Dermis blood vessel endothelial cell (primary cell): ENCODE measurements at places on chromosomes 12 and 14. TPM values are rescaled to one million over a fixed set of nuclear protein-coding genes. Genes with fewer than 3 reads are reported as not detected.

The VDR gene
- under 0.01 and 0.47 TPM in 2 replicates for total RNA-seq

The KLHL33 gene
- total RNA-seq: 0.09 and 0.17 TPM in 2 replicates

The LRRC10 gene
- not detected in 2 replicates for total RNA-seq

The PEX5 gene
- 36.2 and 36.8 TPM in 2 replicates for total RNA-seq

The CMTM5 gene
- total RNA-seq: not detected in 2 replicates

The C1QL4 gene
- total RNA-seq: under 0.01 TPM in 1 of 2 replicates, not detected in the other

The NOC4L gene
- 12.1 and 18.3 TPM in 2 replicates for total RNA-seq

The TNFAIP2 gene
- 65.1 and 94.6 TPM in 2 replicates for total RNA-seq

The MGP gene
- 63.0 and 68.4 TPM in 2 replicates for total RNA-seq

The TMEM253 gene
- 0.19 TPM in 1 of 2 replicates, not detected in the other for total RNA-seq

The C12orf43 gene
- total RNA-seq: 11.1 and 22.2 TPM in 2 replicates

The CLEC2B gene
- total RNA-seq: 39.9 and 78.8 TPM in 2 replicates

The LGR5 gene
- not detected in 2 replicates for total RNA-seq

The IRAK3 gene
- 17.1 and 19.2 TPM in 2 replicates for total RNA-seq

The SIX4 gene
- 0.51 and 1.0 TPM in 2 replicates for total RNA-seq

The NR1H4 gene
- 0.09 and 0.34 TPM in 2 replicates for total RNA-seq

The KICS2 gene
- 4.4 and 6.0 TPM in 2 replicates for total RNA-seq

The NELL2 gene
- total RNA-seq: 0.51 TPM in 1 of 2 replicates, not detected in the other

The POTEG gene
- total RNA-seq: not detected in 2 replicates

The TAC3 gene
- total RNA-seq: not detected in 2 replicates

The CAPZA3 gene
- not detected in 2 replicates for total RNA-seq

The ADAM21 gene
- total RNA-seq: 0.17 and 0.33 TPM in 2 replicates

The AICDA gene
- not detected in 2 replicates for total RNA-seq

The KRT7 gene
- 19.2 and 53.6 TPM in 2 replicates for total RNA-seq

The RFX4 gene
- total RNA-seq: not detected in 2 replicates

The HSPB8 gene
- 3.4 and 5.1 TPM in 2 replicates for total RNA-seq

The PLEKHG7 gene
- not detected in 2 replicates for total RNA-seq

The NPFF gene
- total RNA-seq: not detected in 2 replicates

The KRT6B gene
- total RNA-seq: 0.05 and 0.34 TPM in 2 replicates

The SYNDIG1L gene
- total RNA-seq: not detected in 2 replicates

The MUCL1 gene
- total RNA-seq: not detected in 2 replicates

The RAD9B gene
- total RNA-seq: 0.14 and 1.2 TPM in 2 replicates

The SYNE3 gene
- total RNA-seq: 15.5 and 33.6 TPM in 2 replicates

The TAS2R7 gene
- not detected in 2 replicates for total RNA-seq
